Camera-type eye (tissue), 1 donor: ENCODE measurements at places on chromosomes 6 and 20. TPM values are rescaled to one million over a fixed set of nuclear protein-coding genes. Genes with fewer than 3 reads are reported as not detected.

SIM1 gene
- not detected for total RNA-seq

HSPA12B gene
- 17.8 TPM for total RNA-seq

FKBP1C gene
- not detected for total RNA-seq

COL10A1 gene
- total RNA-seq, result 8.5 TPM

PKIB gene
- total RNA-seq, result 19.4 TPM

LYRM4 gene
- total RNA-seq, result 25.1 TPM

TRIM31 gene
- total RNA-seq, result not detected

MRPS18B gene
- 40.3 TPM for total RNA-seq

ASF1A gene
- total RNA-seq, result 35.4 TPM

KCNS1 gene
- 1.5 TPM for total RNA-seq

PI3 gene
- total RNA-seq, result not detected

SLC22A3 gene
- total RNA-seq, result 6.1 TPM

LST1 gene
- total RNA-seq, result 11.2 TPM

GLP1R gene
- total RNA-seq, result 0.88 TPM

TNFRSF6B gene
- total RNA-seq, result 5.4 TPM

SHLD1 gene
- total RNA-seq, result 10.4 TPM

PNPLA1 gene
- total RNA-seq, result 0.16 TPM

KHDC1L gene
- 1.0 TPM for total RNA-seq

MICB gene
- total RNA-seq, result 2.8 TPM

THBS2 gene
- total RNA-seq, result 132 TPM

BEND6 gene
- 5.8 TPM for total RNA-seq

TMEM244 gene
- 40.6 TPM for total RNA-seq

XRN2 gene
- total RNA-seq, result 81.7 TPM

RHAG gene
- total RNA-seq, result 3.5 TPM

ASIP gene
- 1.9 TPM for total RNA-seq

BNIP5 gene
- 0.11 TPM for total RNA-seq

FAM184A gene
- total RNA-seq, result 29.1 TPM

LY6G6C gene
- total RNA-seq, result not detected

TNNC2 gene
- total RNA-seq, result 93.6 TPM

CGAS gene
- total RNA-seq, result 3.7 TPM

GPR63 gene
- 5.6 TPM for total RNA-seq

SLC17A1 gene
- total RNA-seq, result not detected

PLEKHG1 gene
- 66.2 TPM for total RNA-seq

RAB44 gene
- total RNA-seq, result 0.33 TPM

OR12D2 gene
- total RNA-seq, result not detected

CTAGE9 gene
- not detected for total RNA-seq

KIF25 gene
- total RNA-seq, result not detected

TXLNB gene
- total RNA-seq, result 13.7 TPM

FOXP4 gene
- total RNA-seq, result 7.3 TPM

CHRNA4 gene
- 12.0 TPM for total RNA-seq

ZSCAN23 gene
- total RNA-seq, result 26.7 TPM

CD83 gene
- 12.7 TPM for total RNA-seq

SAPCD1 gene
- 3.8 TPM for total RNA-seq

TAGAP gene
- 1.4 TPM for total RNA-seq

FOXA2 gene
- not detected for total RNA-seq

MOXD1 gene
- 16.7 TPM for total RNA-seq
